Hematopoietic multipotent progenitor cell treated with erythropoietin and hydrocortisone succinate and interleukin-3 and kit ligand, for 17 days (in vitro differentiated cells): ENCODE measurements at places on chromosomes 4 and X.

GRCh38 chrX:150573106-150573505 is 4.7 kb downstream of the MTM1 start:
- no peak for DNase-seq

GRCh38 chr4:129246910-129247461 is 151.0 kb downstream of the C4orf33 start:
- no peak for DNase-seq

DNA sequence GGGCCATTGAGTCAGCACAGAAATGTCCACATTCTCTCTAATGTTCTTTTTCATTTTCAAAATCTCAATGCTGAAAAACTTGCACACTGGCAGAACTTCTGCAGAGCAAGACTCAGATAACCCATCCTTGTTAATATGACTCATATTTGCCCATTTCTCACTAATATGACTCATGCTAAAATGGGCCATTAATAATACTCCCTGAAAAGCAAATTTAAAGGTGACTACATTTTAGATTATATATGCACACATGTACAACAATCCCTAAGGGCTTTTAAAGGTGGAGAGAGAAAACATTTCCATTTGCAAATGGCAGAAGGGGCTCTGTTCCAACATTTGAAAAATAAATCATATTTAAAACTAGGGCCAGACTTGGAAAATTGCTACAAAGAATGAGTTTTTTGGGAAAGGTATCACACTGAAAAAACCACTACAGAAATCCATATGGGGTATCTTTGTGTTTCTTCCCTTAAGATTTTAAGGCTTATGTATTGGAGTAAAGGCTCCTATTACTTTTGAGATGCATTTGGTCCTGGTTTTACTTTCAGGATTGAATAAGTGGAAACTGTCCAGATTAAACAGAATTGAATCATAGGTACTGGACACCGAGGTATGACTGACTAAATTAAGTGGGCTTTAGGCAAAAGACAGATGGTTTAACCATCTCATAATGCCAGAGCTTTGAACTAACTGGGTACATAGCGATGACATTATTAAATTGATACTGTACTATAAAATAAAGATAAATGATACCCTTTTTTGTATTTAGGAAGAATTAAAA is 30.0 kb downstream of the TLR2 start:
- DNase-seq = no peak

- no peak for DNase-seq
Measured at GRCh38 chr4:146072376-146072775, 103.1 kb upstream of the LSM6 start.

DNA sequence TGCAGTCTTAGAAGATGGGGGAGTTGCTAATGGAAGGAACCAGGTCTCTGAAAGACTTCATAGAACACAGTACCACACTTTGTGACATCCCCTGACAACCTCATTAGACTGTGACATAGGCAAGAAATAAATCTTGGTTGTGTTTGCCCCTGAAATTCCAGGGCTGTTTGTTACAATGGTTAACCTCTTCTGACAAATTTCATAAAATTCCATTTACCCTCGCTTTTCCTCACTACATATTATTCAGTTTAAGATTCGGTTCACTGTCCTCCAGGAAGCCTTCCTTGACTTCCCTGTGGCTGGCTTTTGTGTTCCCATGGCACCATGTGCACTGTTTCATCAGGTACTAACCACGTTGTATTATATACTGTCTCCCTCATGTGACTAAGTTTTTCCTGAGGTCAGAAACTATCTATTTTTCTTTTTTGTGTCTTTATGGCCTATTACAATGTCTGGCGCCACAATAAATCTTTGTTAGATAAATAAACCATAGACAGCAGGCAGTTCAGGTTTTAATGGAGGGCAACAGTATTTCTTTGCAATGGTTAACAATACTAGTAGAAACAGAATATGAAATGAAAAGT is 54.2 kb downstream of the ATXN3L start:
- no peak for DNase-seq

- DNase-seq = no peak
Measured at GRCh38 chr4:163470391-163470790, 3.2 kb downstream of the TKTL2 start.

DNA sequence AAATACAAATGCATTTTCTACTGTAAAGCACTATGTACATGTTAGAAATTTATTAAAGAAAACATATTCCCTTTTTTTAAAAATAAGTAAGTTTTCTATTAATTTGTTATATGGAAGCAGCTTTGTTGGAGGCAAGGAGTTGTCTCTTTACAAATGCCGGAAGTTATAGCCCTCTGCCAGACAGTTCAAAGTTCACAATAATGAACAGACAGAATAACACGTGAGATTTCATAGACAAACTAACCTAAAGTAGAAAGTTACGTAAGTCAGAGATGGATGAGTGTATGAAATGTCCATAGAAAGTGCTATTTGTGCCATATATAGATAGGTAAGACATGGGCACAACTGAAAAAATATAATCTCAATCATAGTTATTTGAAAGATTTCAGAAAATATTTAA is 43.9 kb upstream of the NEIL3 start:
- DNase-seq = no peak

DNA sequence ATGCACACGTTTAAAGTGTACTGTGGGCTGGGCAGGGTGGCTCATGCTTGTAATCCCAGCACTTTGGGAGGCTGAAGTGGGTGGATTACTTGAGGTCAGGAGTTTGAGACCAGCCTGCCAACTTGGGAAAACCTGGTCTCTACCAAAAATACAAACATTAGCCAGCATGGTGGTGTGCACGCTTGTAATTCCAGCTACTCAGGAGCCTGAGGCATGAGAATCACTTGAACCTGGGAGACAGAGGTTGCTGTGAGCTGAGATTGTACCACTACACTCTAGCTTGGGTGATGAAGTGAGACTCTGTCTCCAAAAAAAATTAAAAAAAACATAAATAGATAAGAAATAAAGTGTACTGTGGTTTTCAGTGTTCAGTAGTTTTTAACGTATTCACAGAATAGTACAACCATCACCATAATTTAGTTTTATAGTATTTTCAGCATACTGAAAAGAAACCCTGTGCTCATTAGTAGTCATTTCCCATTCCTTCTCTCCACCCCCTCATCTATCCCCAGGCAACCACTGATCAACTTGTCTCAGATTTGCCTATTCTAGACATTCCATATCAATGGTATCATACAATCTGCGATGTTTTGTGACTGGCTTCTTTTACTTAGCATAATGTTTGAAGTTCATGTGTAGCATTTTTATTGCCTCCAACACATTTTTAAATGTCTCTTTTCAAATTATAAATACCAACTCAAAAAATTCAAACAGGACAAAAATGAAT is 19.1 kb downstream of the SLAIN2 start:
- DNase-seq = no peak

DNA sequence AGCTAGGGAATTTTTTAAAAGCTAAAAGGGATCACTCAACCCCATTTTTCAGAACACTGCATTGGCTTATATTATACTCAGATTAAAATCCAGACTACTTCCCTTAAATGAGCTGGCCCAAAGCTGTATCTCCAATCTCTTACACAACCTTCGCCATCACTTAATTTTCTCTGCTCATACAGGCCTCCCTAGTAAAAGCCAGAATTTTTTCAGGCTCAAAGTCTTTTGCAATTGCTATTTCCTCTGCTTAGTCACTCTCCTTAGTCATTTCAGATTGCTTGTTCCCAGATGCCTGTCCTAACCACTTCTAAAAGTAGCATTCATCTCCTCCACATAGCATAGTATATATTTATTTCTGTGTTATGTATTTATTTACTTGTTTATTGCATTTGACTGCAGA is 1587.9 kb upstream of the ADGRL3 start:
- no peak for DNase-seq

DNA sequence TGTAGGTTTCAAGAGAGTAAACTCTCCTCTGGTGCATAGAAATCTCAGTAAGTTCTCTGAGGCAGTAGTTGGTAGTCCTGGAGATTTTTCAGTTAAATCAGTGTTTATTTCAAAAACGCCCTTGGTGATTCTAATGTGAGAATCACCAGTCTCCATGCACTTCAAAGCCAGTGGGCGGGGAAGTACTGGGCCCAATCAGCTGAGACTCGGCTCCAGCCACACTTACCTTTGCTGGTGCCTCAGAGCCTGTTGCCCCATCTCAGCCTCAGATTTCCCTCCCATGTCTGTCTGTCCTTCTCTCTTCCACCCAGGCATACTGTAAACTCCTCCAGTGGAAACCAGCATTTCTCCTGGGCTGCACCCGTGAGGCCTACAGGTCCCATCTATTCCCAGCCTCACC is 7.4 kb upstream of the MGST2 start:
- no peak for DNase-seq

DNA sequence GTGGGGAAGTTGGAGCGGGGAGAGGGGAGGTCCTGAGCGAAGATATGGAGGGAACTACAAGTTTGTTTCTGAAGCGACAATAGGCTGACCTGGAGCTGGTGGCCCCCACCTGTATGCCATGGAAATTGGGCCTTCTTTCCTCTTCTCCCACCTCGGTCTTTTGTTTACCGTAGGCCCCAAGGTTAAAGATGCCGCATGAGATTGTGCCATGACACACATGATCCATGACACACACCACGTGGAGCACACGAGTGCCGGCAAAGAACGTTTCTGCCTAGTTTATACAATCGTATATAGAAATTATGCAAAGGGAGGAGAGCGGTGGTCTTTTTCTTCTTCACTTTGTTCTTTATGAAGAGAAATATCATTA is 408 bp downstream of the TMEM33 start:
- peak; percentile 32 for DNase-seq

DNA sequence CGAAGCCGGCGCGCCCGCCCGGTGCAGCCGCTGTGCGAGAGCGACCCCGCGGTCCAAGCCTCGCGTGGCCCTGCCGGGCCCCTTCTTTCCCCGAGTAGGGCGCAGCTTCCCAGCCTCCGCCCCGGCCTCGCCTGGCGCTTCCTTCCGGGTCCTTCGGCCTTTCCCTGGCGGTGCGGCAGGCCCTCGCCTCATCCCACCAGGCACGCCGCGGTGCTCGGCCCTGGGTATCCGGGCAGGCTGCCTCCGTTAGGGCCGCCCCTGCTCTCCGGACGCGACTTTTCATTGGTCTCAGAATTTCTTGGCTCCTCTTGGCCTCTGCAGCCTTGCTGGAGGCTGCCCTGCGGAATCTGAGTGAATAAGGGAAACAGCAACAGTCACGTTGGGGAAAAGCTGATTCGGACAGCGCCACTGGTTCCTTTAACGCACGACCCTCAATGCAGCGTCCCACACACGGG is 429 bp downstream of the UVSSA start:
- no peak for DNase-seq

GRCh38 chr4:62408454-62408853 is 1208.3 kb downstream of the ADGRL3 start:
- no peak for DNase-seq
